NCI-H1092 (cell line): ENCODE measurements at places on chromosomes 4 and X.

DNA sequence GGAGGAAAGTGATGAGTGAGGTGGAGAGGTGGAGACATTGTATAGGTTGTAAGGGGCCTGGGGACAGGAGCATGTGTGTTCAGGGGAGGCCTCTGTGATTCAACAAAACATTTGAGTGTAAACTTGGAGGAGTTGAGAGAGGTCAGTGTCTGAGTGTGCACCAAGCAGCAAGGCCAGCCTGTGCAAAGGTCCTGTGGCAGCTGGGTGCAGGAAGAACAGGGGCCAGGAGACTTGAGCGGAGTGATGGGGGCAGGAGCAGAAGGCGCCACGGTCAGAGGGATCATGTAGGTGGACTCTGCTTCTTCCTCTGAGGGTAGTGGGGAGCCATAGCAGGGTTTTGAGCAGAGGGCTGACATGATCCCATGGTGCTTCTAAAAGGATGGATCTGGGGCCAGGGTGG is 9.6 kb upstream of the PSAPL1 start:
- no peak for DNase-seq

- no peak for DNase-seq
These were observed 32.2 kb downstream of the RNF212 start for GRCh38 chr4:1080961-1081688.

DNA sequence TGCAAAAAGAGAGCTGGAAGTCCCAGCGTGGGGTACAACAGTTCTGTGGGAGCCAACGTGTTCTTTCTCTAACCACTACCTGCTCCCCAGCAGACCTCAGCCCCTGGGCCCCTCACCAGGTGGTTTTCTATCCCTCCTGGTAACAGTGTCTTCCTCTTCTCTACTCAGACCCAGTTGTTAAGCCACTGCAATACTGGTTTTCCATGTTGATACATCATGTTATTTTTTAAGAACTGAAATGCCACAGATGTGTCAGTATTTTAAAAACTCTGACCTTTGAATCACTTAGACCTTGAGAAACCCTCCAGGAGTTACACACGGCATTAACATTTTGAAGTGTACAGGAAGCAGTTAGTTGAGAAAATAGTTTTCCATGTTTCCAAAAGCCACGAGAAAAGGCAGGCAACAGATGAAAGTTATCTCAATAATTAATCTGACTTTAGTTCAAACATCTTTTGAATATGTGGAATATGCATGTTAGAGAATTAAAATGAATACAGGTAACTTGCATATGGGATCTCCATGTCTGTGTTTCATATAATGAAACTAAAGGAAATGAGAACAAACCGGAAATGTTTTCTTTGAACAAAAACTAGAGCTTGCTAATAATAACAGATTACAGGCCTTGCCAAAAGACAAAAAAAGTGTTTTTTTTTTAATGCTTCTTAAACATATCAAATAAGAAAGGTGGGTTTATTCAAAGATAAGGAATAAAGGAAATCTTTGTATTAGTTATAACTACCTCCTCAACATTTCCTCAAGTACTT is 108.8 kb downstream of the ZNF827 start:
- no peak for DNase-seq

DNA sequence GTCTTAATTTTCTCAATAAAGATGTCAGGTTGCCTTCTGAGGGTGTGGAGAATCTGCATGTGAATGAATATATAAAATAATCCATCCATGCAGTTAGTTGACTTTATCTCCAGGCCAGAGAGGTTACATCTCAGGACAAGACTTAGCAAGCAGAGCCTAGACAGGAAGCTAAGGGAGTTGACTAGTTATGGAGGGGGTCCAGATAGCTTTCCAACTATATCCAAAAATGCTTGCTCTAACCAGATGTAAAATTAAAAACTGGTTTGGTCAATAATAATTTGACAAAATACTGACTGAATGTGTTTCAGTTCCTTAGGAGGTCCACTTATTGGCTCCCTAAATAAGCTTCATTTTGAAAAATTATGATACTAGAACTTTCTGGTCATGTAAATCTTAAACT is 101.4 kb downstream of the PAPSS1 start:
- DNase-seq: no peak

- no peak for DNase-seq
These were observed 28.9 kb upstream of the HUWE1 start for GRCh38 chrX:53715346-53715924.
